Right atrium auricular region (tissue), 2 donors: ENCODE measurements at places on chromosomes 5 and 9. TPM values are rescaled to one million over a fixed set of nuclear protein-coding genes. Genes with fewer than 3 reads are reported as not detected.

The ZFP37 gene
- total RNA-seq, result 1.0 TPM

The IQGAP2 gene
- 5.4 TPM for total RNA-seq

The PTPRD gene
- 6.6 TPM for total RNA-seq

The MSANTD3 gene
- total RNA-seq, result 29.3 TPM

The HAVCR2 gene
- total RNA-seq, result 3.7 TPM

DNA sequence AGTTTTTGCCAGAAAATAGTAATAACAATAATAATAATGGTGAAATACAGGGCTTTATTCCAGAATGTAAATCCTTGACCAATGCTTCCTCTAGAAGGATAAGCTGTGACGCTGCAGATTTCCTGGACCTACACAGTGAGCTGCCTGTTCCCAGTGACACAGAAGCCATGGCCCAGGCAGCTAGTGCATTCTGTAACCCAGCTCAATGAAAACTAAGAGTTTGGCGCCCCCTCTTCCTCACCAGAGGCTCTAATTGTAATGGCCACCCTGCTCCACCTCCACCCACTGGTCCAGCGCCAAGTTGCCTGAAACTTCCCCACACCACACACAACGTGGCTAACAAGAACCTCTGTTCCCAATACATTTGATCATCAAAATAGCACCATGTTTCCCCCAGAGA is 248.1 kb downstream of the CETN3 start:
- DNase-seq, result peak; percentile 60
- no peak overlapping the region for H3K27ac ChIP-seq
- no peak overlapping the region for H3K4me3 ChIP-seq
- H3K4me1 ChIP-seq, result no peaks in the 10 kb centered on the region
- H3K36me3 ChIP-seq, result no peaks in the 10 kb centered on the region

- H3K36me3 ChIP-seq, result peaks cover 8% of the 10 kb centered on the region
- no peak for DNase-seq
- H3K4me1 ChIP-seq, result no peaks in the 10 kb centered on the region
- no peaks in the 10 kb centered on the region for H3K27me3 ChIP-seq
- H3K4me3 ChIP-seq, result peak overlapping the region; percentile 36
Observed at GRCh38 chr5:180313677-180314505, 22.0 kb upstream of the MAPK9 start.

DNA sequence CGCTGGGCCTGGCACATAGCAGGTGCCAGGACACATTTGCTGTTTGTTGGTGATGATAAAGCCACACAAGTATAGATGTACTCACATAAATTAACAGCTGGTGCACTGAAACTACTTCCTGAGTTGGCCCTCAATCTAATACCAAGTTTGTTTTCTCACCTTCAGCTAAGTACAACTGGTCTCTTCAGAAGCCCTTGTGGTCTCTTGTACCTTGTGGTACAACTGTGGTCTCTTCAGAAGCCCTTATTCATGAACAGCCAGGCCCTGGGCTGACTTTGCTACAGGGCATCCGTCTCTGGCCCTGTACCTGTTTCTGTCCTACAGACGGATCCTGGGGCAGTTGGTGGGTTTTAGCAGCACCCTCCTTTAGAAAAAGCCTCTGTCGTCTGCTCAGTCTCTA is 81.5 kb downstream of the DAB2IP start:
- no peaks in the 10 kb centered on the region for H3K27me3 ChIP-seq
- peaks cover 94% of the 10 kb centered on the region for H3K4me1 ChIP-seq
- H3K27ac ChIP-seq, result peak overlapping the region; percentile 37
- no peaks in the 10 kb centered on the region for H3K36me3 ChIP-seq
- no peak for DNase-seq

DNA sequence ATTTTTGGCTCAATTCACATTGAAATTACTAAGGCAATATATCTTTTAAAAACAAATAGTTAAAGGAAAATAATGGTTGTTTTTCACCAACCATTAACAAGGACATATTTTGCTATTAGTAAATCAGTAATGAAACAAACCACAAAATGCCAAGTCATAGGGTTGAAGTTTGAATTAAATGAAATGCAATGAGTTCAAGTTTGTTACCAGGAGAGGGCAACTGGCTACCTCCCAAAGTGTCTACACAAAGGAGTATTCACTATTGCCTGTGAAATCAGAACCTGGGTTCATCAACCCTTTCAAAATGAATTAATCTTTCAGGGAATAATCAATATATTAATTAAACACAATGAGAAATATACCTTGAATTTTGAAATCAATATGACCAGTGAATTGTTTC is 138.4 kb upstream of the DMRTA1 start:
- H3K36me3 ChIP-seq, result no peaks in the 10 kb centered on the region
- no peak for DNase-seq
- no peaks in the 10 kb centered on the region for H3K4me1 ChIP-seq

GRCh38 chr5:20678814-20679298 is 690.9 kb upstream of the CDH18 start:
- H3K4me1 ChIP-seq, result no peaks in the 10 kb centered on the region
- no peaks in the 10 kb centered on the region for H3K36me3 ChIP-seq
- DNase-seq, result no peak
- H3K4me3 ChIP-seq, result no peak overlapping the region
- H3K27ac ChIP-seq, result no peak overlapping the region

DNA sequence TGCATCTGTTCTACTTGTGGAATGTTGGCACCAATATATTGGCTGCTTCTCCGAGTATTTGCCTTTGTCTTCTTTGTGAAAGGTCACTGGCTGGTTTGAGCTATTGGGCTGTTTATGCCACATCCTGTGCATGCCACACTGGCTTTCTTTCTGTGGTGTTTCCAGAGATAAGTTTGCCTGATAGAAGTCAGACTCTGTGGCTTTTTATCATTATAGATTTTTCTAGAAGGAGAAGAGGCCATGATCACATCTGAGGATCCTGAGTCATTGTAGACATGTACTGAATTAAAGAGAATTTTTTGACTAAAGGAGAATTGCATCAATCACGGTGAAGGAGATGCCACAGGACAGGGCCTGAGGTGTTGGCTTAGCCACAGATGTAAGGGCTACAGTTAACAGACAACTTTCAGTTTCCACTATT is 26.5 kb upstream of the CDKN2B start:
- no peak overlapping the region for H3K4me3 ChIP-seq
- no peak overlapping the region for H3K27ac ChIP-seq
- DNase-seq, result no peak
- no peaks in the 10 kb centered on the region for H3K27me3 ChIP-seq

GRCh38 chr9:36074055-36074454 is 37.3 kb downstream of the RECK start:
- H3K36me3 ChIP-seq, result peaks cover under 1% of the 10 kb centered on the region
- peak overlapping the region; percentile 38 for H3K27ac ChIP-seq
- no peaks in the 10 kb centered on the region for H3K4me1 ChIP-seq
- no peak for DNase-seq

DNA sequence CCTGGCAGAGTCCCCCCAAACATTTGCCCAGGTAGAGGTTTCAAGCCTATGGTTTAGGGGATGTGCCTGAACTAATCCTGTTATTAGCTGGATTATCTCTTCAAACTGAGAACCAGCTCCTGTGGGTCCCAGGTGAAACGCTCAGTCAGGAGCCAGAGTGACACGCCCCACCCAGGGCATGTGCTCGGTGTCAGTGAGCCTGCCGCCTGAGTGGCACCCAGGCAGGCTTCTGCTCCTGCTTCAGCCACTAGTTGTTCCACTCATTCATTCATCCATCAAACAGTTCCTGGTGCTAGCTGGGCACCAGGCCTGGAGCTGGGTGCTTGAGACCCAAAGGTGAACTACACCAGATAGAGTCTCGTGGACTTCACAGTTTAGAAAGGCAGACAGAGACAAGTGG is 129.4 kb upstream of the PITX1 start:
- no peak overlapping the region for H3K4me3 ChIP-seq
- no peaks in the 10 kb centered on the region for H3K27me3 ChIP-seq
- H3K27ac ChIP-seq, result no peak overlapping the region
- DNase-seq, result peak; percentile 44
- no peaks in the 10 kb centered on the region for H3K4me1 ChIP-seq

- H3K4me3 ChIP-seq, result no peak overlapping the region
- no peak overlapping the region for H3K27ac ChIP-seq
- no peaks in the 10 kb centered on the region for H3K4me1 ChIP-seq
Observed at GRCh38 chr5:98398465-98398864, 375.0 kb upstream of the RGMB start.
